Mononuclear cell (primary cell): ENCODE measurements at places on chromosomes 2 and 18. TPM values are rescaled to one million over a fixed set of nuclear protein-coding genes. Genes with fewer than 3 reads are reported as not detected.

Gene RGPD4
- 0.10 TPM for total RNA-seq

Gene SPP2
- not detected for total RNA-seq

Gene RBM44
- total RNA-seq = 3.5 TPM

Gene RAB6C
- 0.10 TPM for total RNA-seq

Gene FAP
- total RNA-seq = not detected

Gene IL1B
- 3,994 TPM for total RNA-seq

Gene ATP6V1B1
- not detected for total RNA-seq

Gene MPP4
- total RNA-seq = under 0.01 TPM
